ENCODE measurements at places on chromosomes 12 and 14.

DNA sequence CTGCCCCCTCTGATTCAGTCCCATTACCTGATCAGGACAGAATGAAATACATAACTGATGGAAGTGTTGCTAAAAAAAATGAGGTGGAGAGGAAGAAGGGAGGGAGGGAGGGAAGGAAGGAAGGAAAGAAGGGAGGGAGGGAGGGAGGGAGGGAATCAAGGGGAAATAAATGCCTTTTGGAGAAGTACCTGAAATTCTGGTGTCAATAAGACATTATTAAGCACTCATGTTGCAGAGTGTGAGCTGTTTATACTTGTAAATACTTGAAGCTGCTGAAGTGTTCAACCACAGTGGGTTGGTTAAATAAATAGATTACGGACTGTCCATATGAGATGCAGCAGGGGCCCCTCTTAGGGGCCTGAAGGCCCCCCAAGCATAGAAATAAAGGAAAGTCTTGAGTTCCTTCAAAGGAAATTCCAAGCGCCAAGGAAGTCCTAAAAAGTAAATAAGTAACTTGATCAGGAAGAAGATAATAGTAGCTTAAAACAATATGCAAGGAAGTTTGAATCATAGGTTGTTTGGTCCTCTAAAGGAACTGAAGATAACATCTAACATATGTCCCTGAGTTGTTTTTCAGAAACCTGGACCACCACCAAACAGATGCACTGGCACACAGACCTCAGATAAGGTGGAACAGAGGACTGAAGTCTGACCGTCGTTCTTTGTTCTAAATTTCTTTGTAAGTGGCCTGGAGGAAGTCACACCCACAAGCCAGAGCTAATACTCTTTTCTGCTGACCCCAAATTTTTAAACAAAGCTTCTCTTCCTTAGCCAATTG is 110.8 kb downstream of the SEC23A start:
- DNase-seq, result no peak

DNA sequence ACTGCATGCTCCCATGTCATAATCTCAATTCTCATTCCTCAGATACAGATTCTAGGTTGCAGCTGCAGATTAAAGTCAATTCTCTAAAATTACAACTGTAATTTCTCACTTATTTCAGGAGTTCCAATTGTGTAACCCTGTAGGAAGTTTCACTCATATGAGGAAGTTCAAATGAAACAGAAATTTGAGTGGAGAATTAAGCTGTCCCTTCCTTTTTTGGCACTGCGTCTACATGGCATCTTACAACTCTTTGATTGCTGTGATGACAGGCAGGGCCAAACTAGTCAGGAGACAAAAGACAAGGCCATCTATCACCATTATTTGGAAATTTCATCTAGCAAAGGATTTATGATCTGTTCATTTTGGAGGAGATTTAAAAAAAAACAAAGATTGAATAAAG is 13.3 kb upstream of the GRIP1 start:
- DNase-seq, result no peak

GRCh38 chr12:97616946-97617345 is 154.3 kb downstream of the RMST start:
- no peak for DNase-seq

GRCh38 chr12:15679151-15679550 is 110.0 kb downstream of the EPS8 start:
- no peak for DNase-seq

- no peak for DNase-seq
Observed at GRCh38 chr14:94754391-94754942, 15.4 kb downstream of the GSC start.

DNA sequence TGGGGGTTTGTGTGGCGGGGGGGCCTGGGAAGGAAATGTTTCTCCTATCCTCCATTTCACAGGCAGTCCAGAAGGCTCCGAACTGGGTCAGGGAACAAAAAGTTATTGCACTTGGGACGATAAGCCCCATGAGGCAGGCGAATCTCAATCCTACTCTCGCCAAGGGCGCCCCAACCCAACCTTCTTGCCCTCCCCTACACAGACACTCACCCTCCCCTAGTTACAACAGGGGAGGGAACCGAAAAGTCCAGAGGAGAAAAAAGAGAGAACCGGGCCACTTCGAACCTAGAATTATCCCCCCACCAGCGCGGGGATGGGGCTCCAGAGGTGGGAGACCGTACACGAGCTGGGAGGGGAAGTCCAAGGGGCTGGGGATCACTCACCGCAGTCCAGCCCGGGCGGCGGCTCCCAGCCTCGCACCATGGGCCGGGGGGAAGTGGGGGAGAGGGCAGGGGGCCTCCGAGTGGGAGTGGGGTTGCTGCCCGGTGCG is 357 bp downstream of the HOMEZ start:
- DNase-seq, result no peak

- no peak for DNase-seq
Observed at GRCh38 chr12:104588921-104589590, 132.3 kb downstream of the CHST11 start.

- DNase-seq, result no peak
Observed at GRCh38 chr12:20272801-20273200, 95.5 kb upstream of the PDE3A start.

GRCh38 chr12:61857968-61858367 is 402.2 kb upstream of the USP15 start:
- DNase-seq, result no peak

DNA sequence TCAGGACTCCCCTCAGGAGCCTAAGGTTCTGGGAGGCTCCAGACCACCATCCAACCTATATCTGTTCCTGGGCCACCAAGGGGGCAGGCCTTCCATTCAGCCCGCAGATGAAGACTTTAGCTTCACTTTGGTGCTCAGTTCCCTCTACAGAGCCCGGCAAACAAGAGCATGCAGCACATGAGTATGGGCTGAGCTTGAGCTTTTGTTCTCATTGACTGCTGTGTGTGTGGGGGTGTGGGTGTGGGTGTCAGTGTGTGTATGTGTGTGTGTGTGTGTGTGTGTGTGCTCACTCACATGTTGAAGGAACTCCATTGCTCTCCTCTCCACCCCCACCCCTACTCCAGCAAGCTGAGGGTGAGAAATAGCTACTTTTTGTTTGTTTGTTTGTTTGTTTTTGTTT is 219.1 kb downstream of the ZFP36L1 start:
- no peak for DNase-seq

DNA sequence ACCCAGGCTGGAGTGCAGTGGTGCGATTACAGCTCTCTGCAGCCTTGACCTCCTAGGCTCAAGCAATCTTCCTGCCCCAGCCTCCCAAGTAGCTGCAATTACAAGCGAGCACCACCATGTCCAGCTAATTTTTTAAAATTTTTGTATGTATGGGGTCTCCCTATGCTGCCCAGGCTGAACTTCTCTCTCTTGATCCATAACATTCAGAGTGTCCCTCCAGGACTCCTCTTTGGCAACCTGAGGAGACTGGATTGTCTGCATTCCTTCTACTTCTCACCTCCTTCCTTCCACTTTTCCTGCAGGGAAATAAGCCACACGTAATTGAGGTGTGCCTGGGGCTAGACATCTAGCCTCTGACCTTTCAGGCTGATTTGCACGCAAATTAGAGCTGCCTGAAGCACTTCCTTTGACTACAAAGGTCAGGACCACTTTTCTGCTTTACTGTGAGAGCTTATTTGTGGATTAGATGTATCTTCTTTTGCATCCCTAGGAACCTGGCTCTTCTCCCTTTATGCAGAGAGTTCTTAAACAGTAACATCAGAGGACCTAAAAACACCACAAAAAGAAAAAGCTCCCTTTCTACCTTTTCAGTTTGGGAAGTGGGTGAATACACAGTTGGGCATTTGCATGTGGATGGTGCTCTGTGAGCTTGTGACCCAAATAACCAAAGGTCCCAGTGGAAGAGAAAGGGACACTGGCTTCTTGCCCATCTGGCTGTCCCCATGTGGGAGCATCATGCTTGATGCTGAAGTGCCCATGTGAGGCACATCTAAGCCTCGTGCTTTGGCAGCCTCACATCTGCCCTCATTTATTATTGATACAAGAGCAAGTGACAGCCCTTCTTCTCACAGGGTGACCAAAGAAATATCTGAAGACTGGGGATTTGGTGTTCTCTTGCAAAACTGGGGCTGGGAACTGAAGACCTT is 33.5 kb downstream of the PYGL start:
- no peak for DNase-seq

- no peak for DNase-seq
Observed at GRCh38 chr14:93716746-93717667, 71.3 kb downstream of the PRIMA1 start.

GRCh38 chr12:92434607-92435025 is 268.2 kb upstream of the PLEKHG7 start:
- DNase-seq, result no peak

DNA sequence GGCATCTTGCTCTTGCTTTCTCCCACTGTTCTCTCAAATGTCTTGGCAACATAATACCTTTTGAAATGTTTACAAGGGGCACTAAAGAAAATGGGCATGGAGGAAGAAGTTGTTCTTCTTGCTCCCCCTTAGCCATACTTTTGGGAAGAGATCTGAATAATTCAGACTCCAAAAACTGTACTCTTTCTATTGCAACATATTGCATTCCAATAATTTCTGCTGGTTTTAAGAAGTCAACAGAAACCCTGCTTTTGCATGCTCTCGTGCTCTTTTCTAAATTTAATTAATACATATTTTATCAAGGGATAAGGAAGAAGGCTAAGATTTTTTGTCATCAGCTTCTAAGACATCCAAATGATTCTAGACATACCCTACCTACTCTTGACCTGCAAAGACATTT is 409.9 kb upstream of the SOX5 start:
- DNase-seq, result no peak

DNA sequence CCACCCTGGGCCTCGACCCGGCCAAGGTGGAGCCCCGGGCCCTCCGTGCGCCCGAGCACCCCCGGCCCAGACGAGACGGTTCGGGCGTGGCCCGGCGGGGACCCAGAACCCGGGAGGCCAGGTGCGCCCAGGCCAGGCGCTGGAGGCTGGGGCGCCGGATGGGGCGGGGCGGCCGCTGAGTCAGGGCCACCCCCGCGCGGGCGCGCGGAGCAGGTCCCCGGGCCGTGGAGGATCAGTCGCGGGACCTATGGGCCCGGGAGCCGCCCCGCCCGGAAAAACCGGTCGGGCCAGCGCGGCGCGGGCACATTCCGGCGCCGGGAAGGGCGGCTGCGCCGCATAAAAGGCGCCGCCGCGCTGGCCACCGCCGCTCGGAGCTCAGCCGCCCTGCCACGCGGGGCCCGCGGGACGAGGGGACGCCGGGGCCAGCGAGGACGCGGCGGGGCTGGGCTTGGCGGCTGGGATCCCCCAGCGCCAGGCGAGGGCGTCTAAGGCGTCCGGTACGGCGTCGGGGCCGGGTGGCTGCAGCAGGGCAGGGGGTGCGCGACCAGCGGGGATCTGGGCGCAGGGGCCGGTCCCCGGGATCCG is 21.5 kb upstream of the KIF26A start:
- no peak for DNase-seq

DNA sequence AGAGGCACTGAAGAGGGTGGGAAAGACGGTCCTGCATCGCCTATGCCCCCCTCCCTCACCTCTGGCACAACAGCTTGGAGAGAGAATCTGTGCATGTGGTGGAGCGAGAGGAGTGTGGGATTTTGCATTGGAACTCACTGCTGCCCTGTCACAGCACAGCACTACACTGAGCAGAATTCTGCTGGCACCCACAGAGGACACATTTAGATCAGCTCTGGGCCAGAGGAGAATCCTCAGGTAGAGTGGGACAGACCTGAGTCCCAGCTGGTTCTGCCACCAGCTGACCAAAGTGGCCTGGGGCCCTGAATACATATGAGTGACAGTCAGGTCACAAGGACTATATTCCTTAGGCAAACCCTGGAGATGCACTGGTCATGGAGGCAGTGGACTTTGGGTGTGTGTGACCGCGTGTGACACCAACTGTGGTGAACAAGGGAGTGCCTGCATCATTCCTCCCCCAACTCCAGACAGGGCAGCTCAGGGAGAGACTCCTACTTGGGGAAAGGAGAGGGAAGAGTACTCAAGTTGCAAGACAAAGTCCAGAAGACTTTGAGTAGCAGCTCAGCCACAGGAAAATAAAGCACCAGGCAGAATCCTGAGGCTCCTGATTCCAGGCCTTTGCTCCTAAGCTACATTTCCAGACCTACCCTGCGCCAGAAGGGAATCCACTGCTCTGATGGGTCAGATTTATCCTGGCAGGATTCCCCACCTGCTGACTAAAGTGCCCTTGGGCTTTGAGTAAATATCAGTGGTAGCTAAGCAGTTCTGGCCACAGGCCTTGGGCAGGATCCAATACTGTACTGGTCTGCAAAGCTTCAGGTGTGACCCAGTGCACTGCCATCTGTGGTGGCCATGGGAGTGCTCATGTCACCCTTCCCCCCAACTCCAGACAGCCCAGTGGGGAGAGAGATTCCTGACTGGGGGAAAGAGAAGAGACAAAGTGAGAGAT is 10.6 kb upstream of the ACOT1 start:
- no peak for DNase-seq

- no peak for DNase-seq
Observed at GRCh38 chr12:97573901-97574300, 111.3 kb downstream of the RMST start.

DNA sequence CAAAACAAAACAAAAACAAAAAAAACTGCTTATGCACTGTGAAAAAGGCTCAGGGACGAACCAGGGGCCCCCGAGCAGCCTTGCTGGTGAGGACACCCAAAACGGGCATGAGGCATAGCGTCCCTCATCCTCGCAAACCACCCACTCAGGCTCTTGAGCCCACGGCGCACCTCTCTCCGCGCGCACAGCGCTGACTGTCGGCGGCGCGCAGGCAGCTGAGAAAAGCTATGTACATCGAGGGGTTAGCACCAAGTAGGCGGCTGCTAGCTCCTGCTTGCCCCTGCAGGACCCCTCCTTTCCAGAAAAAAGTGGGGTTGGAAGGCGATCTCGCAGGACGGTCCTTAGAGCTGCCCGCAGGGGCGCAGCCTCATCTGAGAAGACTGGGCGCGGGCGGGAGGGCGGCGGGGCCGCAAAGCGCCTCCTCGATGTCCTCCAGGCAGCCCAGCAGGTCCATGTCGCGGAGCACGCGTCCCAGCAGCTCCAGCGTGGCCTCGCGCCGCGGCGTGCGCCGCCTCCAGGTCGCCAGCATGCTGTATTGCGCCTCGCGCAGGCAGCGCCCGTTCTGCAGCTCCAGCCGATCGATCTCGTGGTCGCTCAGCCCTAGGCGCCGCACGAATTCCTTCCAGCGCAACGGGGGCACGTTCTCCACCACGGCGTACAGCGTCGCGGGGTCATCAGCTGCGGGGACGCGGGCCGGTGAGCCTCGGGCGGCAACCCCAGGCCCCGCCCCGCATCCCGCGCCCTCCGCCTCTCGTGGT is 12.8 kb downstream of the TNFRSF1A start:
- no peak for DNase-seq

DNA sequence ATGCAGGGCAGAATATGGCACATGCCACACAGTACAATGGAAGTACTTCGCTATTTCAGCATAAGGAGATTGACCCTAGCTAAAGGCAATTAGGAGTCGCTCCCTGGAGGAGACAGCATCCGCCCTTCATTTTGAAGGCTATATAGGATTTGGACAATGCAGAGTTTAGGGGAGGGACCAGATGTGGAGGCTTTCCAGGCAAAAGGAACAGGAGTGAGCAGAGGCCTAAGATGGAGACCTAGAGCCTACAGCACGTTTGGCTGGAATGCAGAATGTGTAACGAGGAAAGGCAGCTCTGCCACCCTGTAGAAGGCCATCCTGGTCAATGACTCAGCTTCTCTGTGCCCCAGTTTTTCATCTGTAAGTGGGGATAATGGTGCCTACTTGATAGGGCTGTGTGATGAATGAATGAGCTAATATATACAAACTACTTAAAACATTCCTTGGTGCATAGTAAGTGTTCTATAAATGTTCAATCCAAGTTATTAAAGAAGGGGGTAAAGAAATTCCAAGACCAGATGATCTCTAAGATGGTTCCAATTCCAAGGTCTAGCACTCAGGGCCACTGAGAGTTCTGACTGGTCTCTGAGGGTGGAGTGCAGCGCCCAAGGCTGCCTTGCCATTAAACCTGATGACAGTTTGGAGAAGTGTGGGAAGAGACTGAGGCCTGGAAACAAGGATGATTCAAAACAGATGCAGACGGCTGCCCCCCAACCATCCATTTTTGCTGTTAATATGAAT is 54.3 kb upstream of the FRMD6 start:
- DNase-seq, result no peak
